ENCODE measurements at places on chromosomes 7 and 10.

- no peak for DNase-seq
These were observed 8.4 kb downstream of the PRKAG2 start for GRCh38 chr7:151868396-151869108.

DNA sequence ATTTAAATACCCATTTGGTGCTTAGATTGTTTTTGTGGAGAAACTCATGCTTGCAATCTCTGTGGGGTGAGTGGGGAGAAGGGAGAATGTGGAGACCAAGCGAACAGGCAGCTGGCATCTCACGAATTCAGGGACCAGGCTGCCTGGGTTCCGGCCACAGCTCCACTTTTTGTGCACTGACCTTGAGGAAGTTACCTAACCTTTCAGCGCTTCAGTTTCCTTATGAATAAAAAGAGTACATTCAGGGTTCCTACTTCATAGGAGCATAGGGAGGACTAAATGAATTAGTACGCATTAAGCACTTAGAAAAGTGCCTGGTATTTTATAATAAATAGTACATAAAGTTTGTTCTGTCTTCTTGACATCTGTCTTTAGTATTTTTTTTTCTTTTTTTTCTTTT is 72.5 kb downstream of the PRTFDC1 start:
- DNase-seq, result peak; percentile 69

DNA sequence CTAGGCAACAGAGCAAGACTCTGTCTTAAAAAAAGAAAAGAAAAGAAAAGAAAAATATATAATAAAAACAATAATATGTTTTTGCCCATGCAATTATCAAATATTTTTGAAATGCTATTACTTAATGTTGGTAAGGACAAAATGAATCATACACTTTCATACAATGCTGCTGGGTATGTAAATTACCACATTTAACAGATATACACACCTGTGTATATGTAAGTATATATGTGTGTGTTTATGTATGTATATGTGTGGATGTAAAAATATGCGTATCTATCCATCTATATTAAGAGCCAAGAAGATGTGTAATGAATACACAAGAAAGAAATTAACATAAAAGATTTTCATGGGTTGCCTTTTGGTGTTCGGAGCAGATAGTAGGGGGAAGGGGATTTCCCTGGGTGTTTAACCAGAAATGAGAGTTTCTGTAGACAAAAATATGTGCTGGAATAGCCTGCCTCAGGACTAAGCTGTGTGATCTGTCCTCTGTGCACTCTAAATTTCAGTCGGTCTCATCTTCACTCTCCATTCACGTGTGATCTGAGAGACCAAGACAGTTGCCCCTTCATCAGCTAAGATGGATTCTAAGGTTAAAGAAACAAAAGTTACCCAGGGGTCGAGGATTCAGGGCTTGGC is 61.2 kb downstream of the PRKCQ start:
- DNase-seq, result no peak

- DNase-seq, result no peak
These were observed 14.4 kb upstream of the CRYGN start for GRCh38 chr7:151454305-151454704.

DNA sequence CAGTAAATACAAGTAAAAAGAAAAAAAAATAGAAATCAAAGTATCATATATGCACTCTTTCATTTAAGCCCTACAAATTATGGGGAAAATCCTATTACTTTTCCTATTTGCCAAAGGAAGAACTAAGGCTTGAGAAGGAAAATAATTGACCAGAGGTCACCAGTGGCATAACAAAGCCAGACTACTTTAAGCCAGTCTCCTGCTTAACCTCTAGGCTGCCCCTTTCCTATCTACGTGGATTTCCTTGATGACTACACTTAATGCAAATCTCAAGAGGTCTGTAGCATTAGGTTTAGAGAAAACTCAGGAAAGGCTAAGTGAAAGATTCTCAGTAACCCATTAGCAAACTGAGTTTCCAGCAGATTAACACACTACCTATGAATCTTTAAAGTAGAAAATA is 49.8 kb downstream of the TPK1 start:
- no peak for DNase-seq

GRCh38 chr7:116897661-116898060 is 35.3 kb downstream of the CAPZA2 start:
- DNase-seq, result no peak

- no peak for DNase-seq
These were observed 3.2 kb downstream of the PPRC1 start for GRCh38 chr10:102135956-102136526.

DNA sequence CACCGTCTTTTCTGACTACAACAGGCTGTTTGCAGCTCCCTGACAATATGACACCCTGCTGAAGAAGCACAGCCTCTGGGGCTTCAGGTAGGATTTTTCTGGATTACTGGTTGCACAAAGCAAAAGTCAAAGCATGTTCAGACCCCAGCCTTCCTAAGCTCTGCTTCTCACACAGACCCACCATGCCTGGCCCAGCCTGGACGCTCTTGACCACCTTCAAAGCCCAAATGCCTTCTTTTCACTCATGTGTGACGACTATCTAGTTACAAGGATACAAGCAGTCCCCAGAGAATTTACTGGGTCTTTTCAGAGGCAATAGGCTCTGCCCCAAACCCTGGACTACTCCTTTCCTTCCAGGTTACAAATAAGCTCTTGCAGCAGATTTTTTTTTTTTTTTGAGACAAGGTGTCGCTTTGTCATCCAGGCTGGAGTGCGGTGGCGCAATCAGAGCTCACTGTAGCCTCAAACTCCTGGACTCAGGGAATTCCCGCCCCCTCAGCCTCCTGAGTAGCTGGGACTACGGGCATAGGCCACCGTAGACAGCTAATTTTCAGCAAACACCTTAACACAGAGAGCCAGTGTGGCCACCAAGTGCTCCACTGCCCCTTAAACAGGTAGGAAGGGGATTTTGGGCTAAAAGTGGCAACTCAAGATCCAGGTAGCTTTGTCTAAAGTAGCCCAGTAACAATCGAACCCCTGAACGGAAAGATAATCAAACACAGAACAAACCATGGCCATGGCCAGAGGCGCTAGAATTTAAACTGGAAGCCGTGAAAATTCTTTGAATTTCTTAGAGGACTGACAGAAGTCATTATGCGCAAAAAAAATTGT is 16.2 kb downstream of the SVIL start:
- no peak for DNase-seq

DNA sequence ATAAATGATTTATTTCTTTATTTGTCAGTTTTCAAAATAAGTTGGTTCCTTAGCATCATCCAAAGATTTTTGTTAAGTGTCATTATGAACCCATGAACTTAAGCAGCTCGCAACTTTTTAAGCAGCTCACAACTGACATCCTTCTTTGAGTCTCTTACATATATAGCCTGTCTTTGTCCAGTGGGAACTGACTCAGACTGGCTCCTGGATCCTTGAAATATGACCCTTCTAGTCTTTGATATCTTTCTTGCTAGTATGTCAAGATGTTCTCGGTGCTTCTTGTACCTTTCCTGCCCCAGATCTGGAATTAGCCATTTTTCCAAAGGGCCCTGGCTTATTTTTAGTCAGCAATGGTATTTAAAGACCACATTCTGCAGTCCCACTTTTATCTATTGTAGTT is 53.9 kb upstream of the ARID5B start:
- DNase-seq, result no peak

DNA sequence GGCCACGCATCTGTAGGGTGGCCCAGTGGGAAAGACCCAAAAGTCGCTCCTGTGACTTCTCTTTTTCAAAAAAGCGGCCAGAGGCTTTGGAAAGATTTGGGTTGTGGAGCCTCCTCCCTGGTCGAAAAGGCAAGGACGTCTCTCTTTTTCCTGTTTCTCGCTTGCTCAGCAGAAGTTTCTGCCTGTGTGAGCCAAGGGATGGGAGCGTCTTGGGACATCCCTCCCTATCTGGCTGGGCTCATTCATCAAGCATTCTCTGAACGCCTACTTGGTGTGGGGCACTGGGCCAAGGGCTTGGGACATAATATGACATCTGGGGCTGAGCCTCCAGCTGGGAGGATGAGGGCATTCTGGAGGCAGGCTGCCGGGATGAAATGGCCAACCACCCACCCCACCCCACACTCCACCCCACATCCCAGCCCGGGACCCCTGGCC is 120.9 kb downstream of the C10orf105 start:
- DNase-seq, result peak; percentile 93

Measured in osteoblast (primary cell).